ENCODE measurements at places on chromosomes 7 and 10.

- DNase-seq = no peak
These were observed 402.6 kb downstream of the NRG3 start for GRCh38 chr10:82277591-82277990.

DNA sequence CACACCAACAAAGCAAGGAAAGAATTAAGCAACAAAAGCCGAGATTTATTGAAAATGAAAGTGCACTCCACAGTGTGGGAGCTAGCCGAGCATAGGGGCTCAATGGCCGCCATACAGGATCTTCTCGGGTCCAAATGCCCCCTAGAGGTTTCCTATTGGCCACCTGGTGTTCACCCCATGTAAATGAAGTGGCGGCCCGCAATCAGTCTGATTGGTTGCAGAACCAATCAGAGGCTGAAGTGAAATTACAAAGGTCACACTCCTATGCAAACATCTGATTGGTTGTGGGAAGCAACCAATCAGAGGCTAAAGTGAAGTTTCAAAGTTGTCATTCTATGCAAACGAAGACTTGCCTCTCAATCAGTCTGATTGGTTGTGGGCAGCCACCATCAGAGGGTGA is 61.8 kb upstream of the SLC35B4 start:
- DNase-seq = no peak

GRCh38 chr7:143426479-143427142 is 16.6 kb upstream of the TAS2R60 start:
- no peak for DNase-seq

GRCh38 chr7:106452031-106452851 is 167.5 kb upstream of the NAMPT start:
- DNase-seq = no peak

DNA sequence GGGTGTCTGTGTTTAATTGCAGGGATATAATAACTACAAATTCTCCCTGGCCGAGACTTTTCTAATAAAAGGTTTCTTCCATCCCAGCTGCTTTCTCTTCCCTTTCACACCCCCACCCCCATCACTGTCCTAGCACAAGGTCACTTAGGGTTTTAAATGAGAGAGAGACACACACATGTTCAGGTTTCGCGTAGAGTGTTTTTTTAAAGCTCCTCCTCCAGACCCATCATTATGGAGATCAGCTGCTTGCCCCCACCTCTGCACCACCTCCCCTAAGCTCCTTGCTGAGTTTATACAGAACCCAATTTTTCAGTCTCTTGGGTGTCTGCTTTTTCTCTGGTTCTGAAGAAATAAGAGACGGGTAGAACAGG is 18.6 kb downstream of the LRMDA start:
- DNase-seq = no peak

GRCh38 chr10:119550827-119551226 is 8.3 kb upstream of the RGS10 start:
- DNase-seq = no peak

DNA sequence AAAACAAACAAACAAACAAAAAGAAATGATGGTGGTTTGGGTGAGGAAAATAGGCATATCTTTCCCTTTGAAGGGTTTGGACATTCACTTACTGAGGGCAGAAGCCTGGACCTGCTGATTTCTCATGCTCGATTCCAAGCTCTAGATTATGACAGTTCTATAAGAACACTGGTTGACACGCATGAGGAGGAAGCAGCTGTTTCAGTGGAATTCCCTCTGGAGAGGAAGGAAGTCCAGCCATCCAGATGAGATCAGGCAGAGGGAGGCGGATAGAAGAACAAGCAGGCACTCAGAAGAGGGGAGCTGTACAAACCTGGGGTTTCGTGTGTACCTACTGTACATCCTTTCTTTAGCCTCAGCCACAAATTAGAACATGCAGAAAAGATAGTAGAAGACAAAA is 691.9 kb downstream of the INHBA start:
- no peak for DNase-seq

DNA sequence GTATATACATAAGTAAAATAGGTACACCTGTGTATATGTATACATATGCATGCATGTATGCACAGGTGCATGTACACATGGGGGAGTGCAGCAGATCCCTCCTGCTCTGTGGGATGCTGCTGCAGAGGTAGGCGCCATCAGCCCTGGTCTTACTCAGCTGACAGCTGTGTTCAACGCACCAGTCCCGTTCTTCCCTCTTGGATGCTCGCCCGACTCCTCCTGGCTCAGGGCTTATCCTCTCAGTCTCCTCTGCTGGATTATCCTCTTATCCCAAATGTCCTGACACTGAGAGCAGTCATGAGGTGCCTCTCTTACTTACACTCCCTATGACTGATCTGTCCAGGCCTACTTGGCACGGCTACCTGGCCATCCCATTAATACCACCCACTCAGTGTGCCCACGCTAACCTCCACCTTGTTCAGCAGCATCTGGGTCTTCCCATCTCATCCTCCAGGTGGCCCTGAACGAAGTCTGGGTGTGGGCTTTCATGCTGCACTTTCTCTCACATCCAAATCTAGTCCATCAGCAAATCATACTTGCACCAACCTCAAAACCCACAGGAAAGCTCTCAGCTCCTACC is 357.1 kb downstream of the TCERG1L start:
- DNase-seq = no peak

- DNase-seq = no peak
These were observed 114.5 kb downstream of the MYOF start for GRCh38 chr10:93367664-93368063.

GRCh38 chr10:18532881-18533535 is 118.4 kb downstream of the NSUN6 start:
- no peak for DNase-seq

DNA sequence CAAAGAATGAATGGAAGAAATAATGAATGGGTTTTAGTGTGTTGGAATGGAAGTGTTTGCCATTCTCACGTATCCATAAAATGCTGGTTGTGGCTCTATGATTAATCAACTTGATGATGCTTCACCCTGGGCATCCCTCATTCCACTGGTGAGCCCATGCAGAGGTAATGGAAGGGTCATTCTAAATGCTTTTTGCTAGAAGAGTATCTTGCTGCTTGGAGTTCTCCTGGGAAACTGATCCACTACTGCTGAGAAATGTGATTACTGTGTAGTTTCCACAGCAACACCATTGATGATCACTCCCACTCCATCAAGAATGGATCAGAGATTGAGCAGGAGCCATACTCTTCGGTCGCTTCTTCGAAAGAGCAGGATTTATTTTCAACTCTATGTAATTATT is 101.6 kb downstream of the ARL5B start:
- no peak for DNase-seq

DNA sequence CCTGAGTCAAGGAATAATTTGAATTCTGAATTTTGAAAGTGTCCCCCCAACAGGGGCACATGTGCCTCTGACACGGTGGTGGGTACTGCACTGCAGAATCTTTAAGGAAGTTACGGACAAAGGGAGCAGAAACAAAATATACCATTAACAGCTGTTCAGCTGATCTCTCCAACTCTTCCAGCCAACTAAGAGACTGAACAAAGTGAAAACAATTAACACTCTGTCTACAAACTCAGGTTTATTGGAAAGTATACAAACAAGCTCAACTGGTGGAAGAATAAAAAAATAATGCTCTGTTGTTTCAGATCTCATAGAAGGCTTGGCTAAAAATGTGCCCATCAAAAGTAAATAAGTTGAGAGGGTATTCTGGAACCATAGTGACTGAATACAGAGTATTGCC is 34.4 kb downstream of the ASB4 start:
- DNase-seq = no peak

DNA sequence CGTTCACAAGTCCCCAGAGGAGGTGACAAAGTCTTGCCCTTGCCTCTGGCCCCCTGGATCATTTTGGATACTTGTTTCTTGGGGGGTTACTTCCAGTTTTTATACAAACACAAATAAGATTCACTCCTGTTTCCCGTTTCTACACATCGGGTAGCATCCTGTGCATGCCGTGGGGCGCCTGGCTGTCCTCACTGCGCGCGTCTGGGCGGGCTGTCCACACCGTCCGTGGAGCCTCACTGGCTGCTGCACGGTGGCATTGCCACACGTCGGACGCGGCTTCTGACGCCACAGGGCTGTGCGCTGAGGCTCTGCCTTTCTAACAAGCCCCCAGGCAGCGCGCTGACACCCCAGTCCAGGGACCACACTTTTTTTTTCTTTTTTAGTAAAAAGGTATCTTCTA is 18.4 kb downstream of the BNIP3 start:
- DNase-seq = no peak

- DNase-seq = no peak
These were observed 13.2 kb upstream of the GOLGA7B start for GRCh38 chr10:97836446-97836845.

GRCh38 chr10:6108631-6109443 is 20.0 kb downstream of the RBM17 start:
- no peak for DNase-seq

- DNase-seq = no peak
These were observed 115.1 kb downstream of the C10orf105 start for GRCh38 chr10:71604324-71605018.

GRCh38 chr10:100528921-100529474 is 673 bp downstream of the NDUFB8 start:
- DNase-seq = no peak

GRCh38 chr7:26147030-26147429 is 5.0 kb upstream of the NFE2L3 start:
- DNase-seq = peak; percentile 17

GRCh38 chr10:4162571-4163286 is 377.7 kb upstream of the KLF6 start:
- DNase-seq = peak; percentile 58

- no peak for DNase-seq
These were observed 52.1 kb upstream of the NME8 start for GRCh38 chr7:37796138-37796775.

DNA sequence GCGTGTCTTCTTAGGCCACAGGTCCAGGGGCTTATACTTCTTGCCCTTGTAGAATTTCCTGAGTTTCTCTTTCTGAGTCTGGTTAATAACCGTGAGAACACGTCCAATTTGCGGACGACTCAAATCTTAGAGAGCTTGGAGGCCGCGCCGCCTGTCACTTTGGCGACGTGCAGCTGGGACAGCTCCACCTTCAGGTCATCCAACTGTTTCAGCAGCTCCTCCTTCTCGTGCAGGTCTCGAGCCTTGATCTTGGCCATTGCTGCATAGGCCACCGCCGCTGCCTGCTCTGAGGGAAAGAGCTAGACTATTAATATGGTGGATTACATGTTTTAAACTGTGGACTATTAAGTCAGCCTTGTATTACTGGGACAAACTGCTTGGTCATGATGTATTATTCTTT is 26.9 kb downstream of the EVX1 start:
- no peak for DNase-seq

GRCh38 chr7:95493247-95493646 is 7.5 kb downstream of the ASB4 start:
- no peak for DNase-seq

DNA sequence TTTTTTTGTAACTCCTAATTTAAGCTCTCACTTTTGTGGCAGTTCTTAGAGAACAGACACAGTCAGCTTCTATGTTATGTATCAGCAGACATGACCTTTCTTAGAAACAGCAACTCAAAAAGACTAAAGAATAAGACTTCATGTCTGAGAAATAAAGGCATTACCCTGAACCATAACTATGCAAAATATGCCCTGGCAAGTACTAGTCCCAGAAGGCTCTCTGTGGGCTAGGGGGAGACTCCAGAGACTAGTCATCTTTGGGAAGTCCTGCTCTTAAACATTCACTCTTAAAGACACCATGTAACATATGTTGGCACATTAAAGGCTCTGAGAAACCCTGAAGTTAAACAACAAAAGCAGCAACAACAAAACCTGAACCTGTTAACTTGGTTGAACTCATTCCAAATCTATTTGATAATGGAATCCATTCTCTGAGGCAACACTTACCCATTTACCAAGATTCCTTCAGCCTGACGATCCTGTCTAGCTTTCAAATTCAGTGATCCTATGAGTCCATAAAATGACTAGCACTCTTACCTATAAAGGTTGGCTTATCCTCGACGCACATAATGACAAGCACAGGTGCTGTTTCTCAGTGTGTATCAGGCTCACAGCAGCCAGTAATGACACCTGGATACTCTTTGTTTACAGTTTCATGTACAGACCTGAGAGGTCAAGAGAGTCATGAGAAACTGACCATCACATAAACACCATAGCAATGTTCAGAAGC is 62.3 kb downstream of the OSBPL3 start:
- peak; percentile 57 for DNase-seq

GRCh38 chr10:53836638-53837037 is 964.4 kb downstream of the PCDH15 start:
- no peak for DNase-seq

GRCh38 chr7:138125119-138125518 is 48.9 kb downstream of the AKR1D1 start:
- DNase-seq = peak; percentile 14

GRCh38 chr10:47029181-47030009 is 118.2 kb downstream of the PTPN20 start:
- DNase-seq = no peak

DNA sequence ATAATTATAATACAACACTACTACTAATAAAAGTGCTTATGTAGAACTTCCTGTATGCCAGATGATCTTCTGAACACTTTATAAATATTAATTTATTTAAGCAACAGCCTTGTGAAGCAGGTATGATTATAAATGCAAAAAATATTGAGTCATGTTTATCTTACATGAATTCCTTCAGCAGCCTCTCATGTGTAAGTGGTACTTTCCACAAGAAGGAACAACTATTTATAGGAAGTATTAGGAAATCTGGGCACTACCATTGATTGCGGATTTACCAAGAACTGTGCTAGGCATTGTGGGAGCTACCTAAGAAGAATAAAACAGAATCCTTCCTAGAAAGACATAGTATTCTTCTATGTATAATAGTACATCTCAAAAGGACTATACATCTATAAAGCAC is 10.7 kb upstream of the STEAP4 start:
- DNase-seq = no peak

DNA sequence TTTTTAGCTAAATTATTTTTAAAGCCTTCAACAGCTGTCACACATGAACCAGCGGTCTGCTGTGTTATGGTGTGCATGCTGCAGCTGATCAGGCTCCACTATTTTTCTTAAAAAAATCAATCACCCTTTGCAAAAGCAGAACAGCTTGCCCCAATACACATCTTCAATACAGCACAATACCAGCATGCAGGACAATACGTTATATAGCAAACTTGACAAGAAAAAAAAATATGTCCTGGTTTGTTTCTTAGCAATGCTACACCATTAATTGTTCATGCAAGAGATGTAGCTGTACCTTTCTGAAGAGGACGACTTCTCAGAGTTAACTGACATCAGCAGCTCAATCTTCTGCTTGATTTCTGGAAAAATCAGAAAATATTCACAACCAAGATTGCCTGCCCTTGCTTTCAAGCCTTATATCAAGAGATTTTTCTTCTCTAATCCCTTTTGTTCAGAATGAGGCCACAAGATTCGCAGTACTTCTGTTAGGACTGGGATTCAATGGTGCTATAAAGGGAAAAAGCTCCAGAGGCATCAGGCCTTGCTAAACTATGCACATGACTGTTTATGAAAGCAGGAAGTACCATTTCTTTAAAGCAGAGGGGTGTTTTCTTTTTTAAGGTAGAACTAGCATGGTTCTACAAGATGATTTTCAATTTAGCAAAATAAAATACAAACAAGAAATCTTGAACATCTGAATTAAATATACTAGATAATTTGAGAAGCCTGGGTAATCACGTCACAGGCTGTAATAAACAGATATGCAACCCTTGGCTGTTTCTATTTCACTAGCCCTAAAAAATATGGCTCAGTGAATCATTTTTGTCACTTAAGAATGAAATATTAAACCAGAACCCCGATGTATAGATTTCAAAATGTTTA is 120.0 kb downstream of the SRPK2 start:
- DNase-seq = peak; percentile 53

GRCh38 chr10:16968416-16969041 is 151.3 kb upstream of the RSU1 start:
- DNase-seq = peak; percentile 77

GRCh38 chr10:104300736-104301292 is 31.8 kb downstream of the GSTO2 start:
- DNase-seq = peak; percentile 98

All from stromal cell of bone marrow (primary cell).